Aorta (tissue), 5 donors: ENCODE measurements at places on chromosomes 6 and 20. TPM values are rescaled to one million over a fixed set of nuclear protein-coding genes. Genes with fewer than 3 reads are reported as not detected.

The FILIP1 gene
- polyA plus RNA-seq = 8.3 TPM

The MROH8 gene
- polyA plus RNA-seq = 9.3 TPM

The BIRC7 gene
- not detected for polyA plus RNA-seq

The ZNF391 gene
- polyA plus RNA-seq = 0.75 TPM

The HEY2 gene
- 25.0 TPM for polyA plus RNA-seq

The RAD21L1 gene
- polyA plus RNA-seq = not detected

The VIP gene
- not detected for polyA plus RNA-seq

The PRICKLE4 gene
- polyA plus RNA-seq = 0.61 TPM

The FAM83C gene
- not detected for polyA plus RNA-seq

The NKX2-2 gene
- not detected for polyA plus RNA-seq

The KCNQ5 gene
- polyA plus RNA-seq = 0.15 TPM

The MDFI gene
- polyA plus RNA-seq = 5.4 TPM

The SPAG4 gene
- polyA plus RNA-seq = 3.8 TPM

The HCK gene
- 20.7 TPM for polyA plus RNA-seq

The CPXM1 gene
- polyA plus RNA-seq = 0.23 TPM

The C6orf58 gene
- polyA plus RNA-seq = not detected

The OR2J1 gene
- polyA plus RNA-seq = not detected

The CDC5L gene
- polyA plus RNA-seq = 10.2 TPM

The SH3BGRL2 gene
- 18.2 TPM for polyA plus RNA-seq

The MYLK4 gene
- 0.38 TPM for polyA plus RNA-seq

The CAP2 gene
- 25.4 TPM for polyA plus RNA-seq

The PLCB4 gene
- polyA plus RNA-seq = 3.6 TPM

The PPP1R16B gene
- polyA plus RNA-seq = 0.97 TPM

The ANGPT4 gene
- 0.72 TPM for polyA plus RNA-seq

The POM121L2 gene
- not detected for polyA plus RNA-seq

The CLVS2 gene
- under 0.01 TPM for polyA plus RNA-seq

The ASCC3 gene
- 3.5 TPM for polyA plus RNA-seq

The MCHR2 gene
- not detected for polyA plus RNA-seq

The FOXC1 gene
- polyA plus RNA-seq = 52.5 TPM

The KIAA0408 gene
- polyA plus RNA-seq = 0.63 TPM
